ENCODE measurements at places on chromosomes 2 and 18.

DNA sequence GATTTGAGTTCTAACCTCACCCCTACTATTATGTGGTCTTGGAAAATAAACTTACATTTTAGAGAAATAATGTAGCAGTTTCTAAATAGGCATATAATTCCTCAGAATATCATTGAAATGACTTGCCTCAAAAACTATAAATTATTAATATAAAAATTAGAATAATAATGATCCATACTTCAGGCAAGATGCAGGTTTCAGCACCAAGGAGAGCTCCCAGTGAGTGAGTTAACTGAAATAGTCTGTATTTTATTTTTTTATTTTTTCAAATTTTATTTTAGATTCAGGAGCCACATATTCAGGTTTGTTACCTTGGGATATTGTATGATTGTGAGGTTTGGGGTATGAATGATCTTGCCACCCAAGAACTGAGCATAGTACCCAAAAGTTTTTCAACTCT is 472.2 kb upstream of the DCC start:
- DNase-seq, result no peak

DNA sequence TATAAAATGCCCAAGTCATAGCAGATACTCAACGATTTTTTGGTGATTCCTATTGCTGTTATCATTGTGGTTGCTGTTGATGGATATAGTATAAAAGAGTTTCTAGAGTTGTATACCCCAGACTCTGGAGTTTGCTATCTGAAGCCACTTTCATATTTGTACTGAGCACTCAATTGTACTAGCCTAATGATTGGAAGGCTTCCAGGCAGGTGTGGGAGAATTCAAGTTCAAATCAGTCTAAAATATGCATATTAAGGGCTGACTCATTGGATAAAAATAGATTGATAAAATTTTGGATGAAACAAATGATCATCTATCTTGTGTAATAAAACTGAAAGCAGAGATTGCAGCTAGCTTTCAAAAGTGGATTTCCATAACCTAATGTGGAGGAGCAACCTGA is 122.9 kb downstream of the NEB start:
- DNase-seq, result no peak

- DNase-seq, result no peak
These were observed 12.4 kb downstream of the NMI start for GRCh38 chr2:151277067-151277466.

- no peak for DNase-seq
These were observed 55.8 kb upstream of the REV1 start for GRCh38 chr2:99545604-99546003.

- no peak for DNase-seq
These were observed 65.9 kb downstream of the MGAT5 start for GRCh38 chr2:134319596-134320254.

GRCh38 chr2:20135631-20136050 is 84.2 kb upstream of the LAPTM4A start:
- peak; percentile 64 for DNase-seq

Data from EL (cell line).